Hematopoietic multipotent progenitor cell treated with erythropoietin and hydrocortisone succinate and interleukin-3 and kit ligand, for 8 days (in vitro differentiated cells): ENCODE measurements at places on chromosomes 11 and 22.

DNA sequence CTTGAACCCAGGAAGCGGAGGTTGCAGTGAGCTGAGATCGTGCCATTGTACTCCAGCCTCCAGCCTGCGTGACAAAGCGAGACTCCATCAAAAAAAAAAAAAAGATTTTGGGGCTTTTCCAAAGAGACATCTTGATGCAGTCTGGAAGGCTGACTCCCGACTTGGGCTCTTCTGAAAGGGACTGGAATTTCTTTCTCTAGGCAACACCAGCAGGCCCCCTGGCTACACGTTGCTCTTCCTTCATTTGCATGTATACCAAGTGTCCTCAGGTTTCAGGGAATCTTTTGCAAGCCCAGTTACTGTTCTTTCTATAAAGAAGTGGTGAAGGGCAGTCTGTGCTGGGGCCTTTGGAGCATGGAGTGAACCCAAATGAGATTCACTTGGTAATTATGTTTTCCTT is 211.0 kb downstream of the GRIK4 start:
- DNase-seq, result no peak

DNA sequence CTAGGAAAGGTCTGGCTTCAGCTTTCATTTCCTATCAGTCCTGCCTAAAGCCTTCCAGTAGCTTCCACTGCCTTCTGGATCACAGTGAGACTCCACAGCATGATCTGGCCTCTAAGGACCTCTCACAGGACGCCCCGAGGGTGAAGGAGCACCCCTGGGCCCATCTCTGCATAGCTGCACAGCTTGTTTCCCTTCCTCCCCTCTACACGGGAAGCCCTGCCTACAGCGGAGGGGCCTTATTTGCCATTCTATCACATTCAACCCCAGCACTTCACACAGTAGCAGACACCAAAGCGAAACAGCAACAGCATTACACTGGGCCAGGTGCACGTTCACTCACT is 162.3 kb upstream of the GRK3 start:
- DNase-seq, result no peak

- DNase-seq, result peak; percentile 36
These were observed 5.3 kb downstream of the HNRNPUL2 start for GRCh38 chr11:62721994-62722393.

- DNase-seq, result no peak
These were observed 454.0 kb upstream of the DDI1 start for GRCh38 chr11:103582351-103582909.

DNA sequence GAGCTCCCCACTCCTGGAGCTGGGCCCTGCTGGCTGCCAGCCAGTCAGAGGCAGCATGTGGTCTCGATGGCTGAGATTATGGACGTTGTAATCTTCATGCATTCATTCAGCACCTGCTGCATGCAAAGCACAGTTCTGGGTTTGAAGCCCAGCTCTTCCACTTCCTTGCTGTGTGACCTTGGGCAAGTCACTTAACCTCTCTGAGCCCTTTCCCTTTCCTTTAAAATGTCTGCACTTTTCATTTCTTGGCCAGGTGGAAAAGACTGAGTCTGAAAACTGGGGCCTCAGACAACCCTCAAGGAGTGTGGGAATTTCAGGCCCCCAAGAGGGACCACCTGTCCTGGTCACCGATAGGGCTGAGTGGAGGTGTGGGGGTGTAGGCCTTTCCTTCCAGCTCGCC is 24.6 kb upstream of the MYEOV start:
- no peak for DNase-seq

DNA sequence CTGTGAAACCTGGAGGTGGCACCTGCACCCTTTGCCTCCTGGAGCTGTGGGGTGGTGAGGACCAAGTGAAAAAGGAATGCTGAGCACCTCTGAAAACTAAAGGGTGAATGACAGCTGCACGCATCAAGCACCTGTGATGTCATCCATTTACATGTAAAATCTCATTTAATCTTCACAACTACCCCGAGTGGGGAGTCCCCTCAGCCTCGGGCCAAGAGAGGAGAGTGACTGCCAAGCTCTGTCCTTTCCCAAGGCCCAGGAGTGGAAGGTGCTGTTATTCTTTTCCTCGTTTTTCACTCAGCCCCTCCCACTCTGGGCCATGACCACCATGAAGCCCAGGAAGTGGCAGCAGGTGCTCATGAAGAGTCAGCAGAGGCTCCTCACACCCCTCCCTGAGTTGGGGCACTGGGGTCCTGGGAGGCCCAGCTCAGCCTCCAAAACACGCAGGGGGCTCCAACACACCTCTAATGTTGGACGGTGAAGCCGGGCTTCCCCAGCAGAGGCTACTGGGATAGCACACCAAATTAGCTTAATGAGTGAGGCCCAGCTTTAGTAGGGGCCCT is 35.7 kb downstream of the NECTIN1 start:
- no peak for DNase-seq

GRCh38 chr11:64095949-64096348 is 60.2 kb downstream of the FLRT1 start:
- no peak for DNase-seq

DNA sequence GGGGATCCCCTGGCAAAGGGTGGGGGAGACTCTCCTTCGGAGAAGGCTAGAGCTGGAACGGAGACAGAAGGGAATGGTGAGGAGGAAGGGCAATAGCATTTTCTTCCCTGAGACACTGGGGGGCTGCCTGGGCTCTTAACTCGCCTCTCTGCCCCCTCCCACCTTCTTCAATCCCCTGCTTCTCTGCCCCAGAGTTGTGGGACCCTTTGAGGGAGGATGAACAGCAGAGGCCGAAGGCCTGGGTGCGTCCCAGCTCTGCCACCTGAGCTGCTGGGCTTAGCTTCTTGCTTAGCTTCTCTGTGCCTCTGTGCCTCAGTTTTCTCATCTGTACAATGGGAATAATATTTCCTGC is 72.4 kb downstream of the RTL6 start:
- no peak for DNase-seq

DNA sequence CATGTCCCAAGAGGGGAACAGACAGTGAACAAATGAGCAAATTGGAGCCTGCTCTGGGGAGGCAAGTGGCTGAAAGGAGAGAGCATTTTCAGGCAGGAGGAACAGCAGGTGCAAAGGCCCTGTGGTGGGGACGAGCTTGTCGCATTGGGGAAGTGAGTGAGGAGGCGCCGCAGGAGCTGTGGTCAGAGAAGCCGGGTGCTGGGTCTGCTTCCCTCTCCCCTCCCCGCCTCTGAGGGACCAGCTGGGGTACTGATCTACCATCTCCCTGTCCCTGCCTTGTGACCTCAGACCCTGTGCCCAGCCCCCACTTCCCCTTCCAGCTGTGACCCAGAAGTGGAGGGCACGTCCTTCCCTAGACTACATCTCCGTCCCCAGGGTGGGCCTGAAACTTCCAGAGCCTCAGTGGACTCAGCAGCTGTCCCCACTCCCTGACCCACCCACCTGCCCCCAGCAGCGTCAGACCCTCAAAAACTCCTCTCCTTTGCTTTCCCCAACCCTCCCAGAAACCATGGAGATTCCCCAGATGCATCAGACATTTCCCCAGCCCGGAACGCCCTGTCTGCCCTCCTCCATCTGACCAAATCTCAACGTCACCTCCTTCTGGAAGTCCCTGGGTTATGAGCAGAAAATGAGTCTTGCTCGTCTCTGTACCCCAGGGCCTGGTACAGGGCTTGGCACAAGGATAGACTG is 19.7 kb upstream of the PDGFB start:
- DNase-seq, result no peak

- no peak for DNase-seq
These were observed 836.2 kb downstream of the DLG2 start for GRCh38 chr11:84790849-84791427.
